ENCODE measurements at places on chromosomes 4 and X. TPM values are rescaled to one million over a fixed set of nuclear protein-coding genes. Genes with fewer than 3 reads are reported as not detected.

ODAM gene
- 24.6 TPM for total RNA-seq

LPAR4 gene
- 0.77 TPM for total RNA-seq

AFF2 gene
- 8.3 TPM for total RNA-seq

DCX gene
- total RNA-seq = 0.53 TPM

SMARCA1 gene
- 93.9 TPM for total RNA-seq

DNA sequence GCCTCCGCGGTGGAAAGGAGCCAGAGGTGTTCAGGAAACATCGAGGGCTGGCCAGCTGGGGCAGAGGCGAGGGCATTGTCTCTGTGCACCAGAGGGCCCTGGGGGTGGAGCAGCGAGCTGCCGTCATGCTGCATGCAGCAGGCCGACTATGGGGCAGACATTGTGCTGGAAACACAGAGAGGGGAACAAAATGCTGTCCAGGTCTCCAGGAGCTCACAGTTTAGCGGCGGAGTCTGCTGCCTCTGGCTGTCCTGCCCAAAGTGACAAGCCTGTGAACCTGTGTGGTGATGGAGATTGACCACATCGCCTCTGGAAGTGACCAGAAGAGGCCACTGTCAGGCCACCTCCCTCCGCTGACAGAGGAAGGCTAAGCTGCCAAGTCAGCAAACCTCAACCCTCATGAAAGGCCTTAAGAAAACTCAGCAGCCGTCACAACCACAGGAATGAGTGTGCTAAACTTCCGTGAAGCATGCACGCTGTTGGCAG is 20.1 kb upstream of the SASH3 start:
- H3K36me3 ChIP-seq = no peaks in the 10 kb centered on the region
- H3K4me1 ChIP-seq = no peaks in the 10 kb centered on the region
- peak; percentile 92 for DNase-seq
- no peak overlapping the region for H3K27ac ChIP-seq
- H3K27me3 ChIP-seq = no peaks in the 10 kb centered on the region

DNA sequence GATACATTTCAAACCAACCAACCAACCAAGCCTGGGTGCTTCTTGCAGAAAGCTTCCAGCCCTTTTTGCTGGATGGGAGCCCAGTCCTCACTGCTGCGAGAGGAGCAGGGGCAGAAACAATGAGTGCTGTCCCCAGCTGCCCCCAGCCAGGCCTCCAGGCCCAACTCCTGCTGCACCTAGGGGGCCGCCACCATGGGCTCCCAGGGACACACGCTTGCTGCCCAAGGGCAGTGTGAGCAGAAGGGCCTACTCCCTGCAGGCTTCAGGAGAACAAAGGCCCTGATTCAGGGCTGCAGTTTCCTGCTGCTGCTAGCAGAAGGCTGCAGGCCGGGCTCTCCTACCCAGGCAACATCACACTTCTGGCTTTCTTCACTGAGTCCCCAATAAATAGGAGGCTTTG is 37.7 kb upstream of the ENPP6 start:
- no peaks in the 10 kb centered on the region for H3K4me1 ChIP-seq
- no peak for DNase-seq
- H3K36me3 ChIP-seq = no peaks in the 10 kb centered on the region

DNA sequence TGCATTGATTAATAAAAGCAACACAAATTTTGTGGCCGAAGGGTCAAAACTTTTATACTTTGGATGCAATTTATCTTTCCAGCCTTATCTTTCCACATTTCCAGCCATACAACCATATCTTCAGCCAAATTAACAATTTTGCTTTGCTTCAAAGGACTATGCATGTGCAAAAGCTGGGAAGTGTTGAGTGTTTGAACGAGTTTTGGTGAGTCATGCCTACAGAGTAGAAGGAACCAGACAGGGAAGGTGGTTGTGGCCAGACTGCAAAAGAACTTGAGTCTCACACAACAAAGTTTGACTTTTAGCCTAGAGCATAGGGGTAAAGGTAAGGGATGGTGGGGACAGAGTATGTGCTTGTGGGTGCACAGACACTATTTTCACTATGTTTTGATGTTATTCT is 53.0 kb upstream of the GABRA2 start:
- no peaks in the 10 kb centered on the region for H3K36me3 ChIP-seq
- H3K4me1 ChIP-seq = no peaks in the 10 kb centered on the region
- no peak overlapping the region for H3K4me3 ChIP-seq
- DNase-seq = peak; percentile 18
- H3K27me3 ChIP-seq = no peaks in the 10 kb centered on the region

DNA sequence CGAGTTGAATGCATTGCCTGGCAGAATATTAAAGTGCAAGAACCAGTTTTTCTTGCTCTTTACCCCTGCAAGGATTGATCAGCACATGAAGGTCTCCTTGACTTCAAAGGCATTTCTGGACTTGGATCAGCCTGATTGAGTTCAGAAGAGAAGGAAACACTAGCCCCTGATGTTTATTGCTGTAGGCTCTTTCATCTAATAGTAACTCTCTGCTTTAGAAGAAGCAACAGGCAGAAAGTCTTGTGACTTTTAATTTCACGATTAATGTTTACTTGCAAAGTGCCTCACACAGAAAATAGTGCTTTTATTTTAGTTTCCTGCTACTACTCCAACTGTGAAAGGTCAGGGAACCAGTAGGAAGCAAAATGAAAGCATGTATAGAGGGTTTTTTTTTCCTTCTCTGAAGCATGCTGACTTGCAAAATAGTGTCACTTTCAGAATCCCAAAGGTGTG is 69.1 kb downstream of the PCDH7 start:
- no peak overlapping the region for H3K4me3 ChIP-seq
- H3K4me1 ChIP-seq = peaks cover 56% of the 10 kb centered on the region
- H3K27ac ChIP-seq = no peak overlapping the region
- peak; percentile 18 for DNase-seq

DNA sequence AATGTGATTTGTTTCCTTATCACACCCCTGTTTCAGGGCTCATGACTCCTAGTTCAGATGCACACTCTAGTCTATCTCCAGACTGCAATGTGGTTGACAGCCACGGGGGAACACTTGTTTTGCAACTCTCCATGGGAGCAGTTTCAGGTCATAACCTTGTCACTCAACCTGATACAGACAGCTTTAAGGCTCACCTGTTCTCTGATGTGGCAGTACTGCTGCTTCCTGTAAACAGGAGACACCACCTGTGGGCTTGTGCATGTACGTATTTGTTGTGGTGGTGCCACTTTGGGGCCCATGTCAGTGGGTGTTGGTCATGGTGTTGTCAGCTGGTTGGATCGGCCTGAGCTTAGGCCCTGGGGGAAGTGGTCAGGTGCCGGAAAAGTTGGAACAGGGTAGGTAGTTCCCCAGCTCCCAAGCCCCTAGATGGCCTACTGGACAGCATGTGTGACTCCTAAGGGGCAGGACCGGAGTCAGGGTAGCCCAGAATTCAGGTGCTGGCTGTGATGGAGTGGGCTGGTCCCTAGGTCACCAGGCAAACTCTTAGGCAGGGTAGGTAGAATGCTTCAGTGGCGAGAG is 46.2 kb downstream of the FAM9B start:
- H3K27me3 ChIP-seq = no peaks in the 10 kb centered on the region
- no peak overlapping the region for H3K27ac ChIP-seq
- DNase-seq = no peak
- no peak overlapping the region for H3K4me3 ChIP-seq
- peaks cover 9% of the 10 kb centered on the region for H3K4me1 ChIP-seq

DNA sequence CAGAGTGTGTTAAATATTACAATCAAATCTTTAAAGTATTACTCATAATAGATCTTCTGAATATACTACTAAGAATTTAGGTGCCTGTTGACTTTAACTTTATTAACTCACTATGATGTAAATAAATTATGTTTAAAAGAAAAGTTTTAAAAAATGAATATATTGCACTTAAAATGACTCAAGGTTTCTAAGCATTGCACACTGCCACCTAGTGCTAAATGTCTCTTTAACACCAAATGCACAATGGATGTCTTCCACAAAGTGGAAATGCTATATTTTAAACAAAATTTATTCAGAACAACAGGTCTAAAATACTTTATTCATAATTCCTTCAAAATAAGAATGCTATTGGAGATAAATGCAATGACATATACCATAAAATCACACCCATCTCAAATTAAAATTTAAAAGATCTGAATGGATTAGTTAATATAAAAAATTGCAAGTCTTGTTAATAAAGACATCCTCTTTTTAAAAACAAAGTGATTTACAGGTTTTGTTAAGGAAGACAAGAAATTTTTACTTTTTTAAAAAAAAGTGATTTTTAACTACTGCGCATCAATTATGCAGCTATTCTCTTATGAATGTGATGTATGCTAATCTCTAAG is 5.5 kb downstream of the INPP4B start:
- H3K4me3 ChIP-seq = no peak overlapping the region
- H3K36me3 ChIP-seq = no peaks in the 10 kb centered on the region
- H3K27ac ChIP-seq = no peak overlapping the region
- no peaks in the 10 kb centered on the region for H3K4me1 ChIP-seq

- no peak overlapping the region for H3K27ac ChIP-seq
- no peaks in the 10 kb centered on the region for H3K36me3 ChIP-seq
- no peak for DNase-seq
- no peaks in the 10 kb centered on the region for H3K4me1 ChIP-seq
Measured at GRCh38 chrX:70527610-70528345, 83.1 kb downstream of the DLG3 start.

- H3K4me3 ChIP-seq = no peak overlapping the region
- H3K27ac ChIP-seq = no peak overlapping the region
- H3K36me3 ChIP-seq = peaks cover 17% of the 10 kb centered on the region
- no peaks in the 10 kb centered on the region for H3K27me3 ChIP-seq
- DNase-seq = no peak
Measured at GRCh38 chrX:1401611-1402430, 9.9 kb upstream of the SLC25A6 start.

DNA sequence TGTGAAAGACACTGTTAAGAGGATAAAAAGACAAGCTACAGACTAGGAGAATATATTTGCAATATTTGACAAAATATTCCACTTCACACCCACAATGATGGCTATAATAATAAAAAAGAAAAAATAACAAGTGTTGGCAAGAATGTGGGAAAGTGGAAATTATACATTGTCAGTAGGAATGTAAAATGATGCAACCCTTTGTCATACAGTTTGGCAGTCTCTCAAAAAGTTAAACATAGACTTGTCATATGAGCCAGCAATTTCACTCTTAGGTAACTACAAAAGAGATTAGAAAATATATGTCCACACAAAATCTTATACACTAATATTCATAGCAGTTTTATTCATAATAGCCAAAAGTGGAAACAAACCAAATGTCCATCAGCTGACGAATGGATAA is 5.2 kb upstream of the RADX start:
- H3K4me1 ChIP-seq = peaks cover 3% of the 10 kb centered on the region
- peaks cover 26% of the 10 kb centered on the region for H3K27me3 ChIP-seq
- no peak overlapping the region for H3K27ac ChIP-seq
- no peak overlapping the region for H3K4me3 ChIP-seq
- DNase-seq = no peak

GRCh38 chr4:10732914-10733415 is 48.4 kb upstream of the CLNK start:
- H3K4me1 ChIP-seq = no peaks in the 10 kb centered on the region
- H3K27me3 ChIP-seq = no peaks in the 10 kb centered on the region
- H3K4me3 ChIP-seq = no peak overlapping the region

Data from cardiac muscle cell (in vitro differentiated cells and primary cell).